Skin of body (tissue), 3 donors: ENCODE measurements at places on chromosomes 16 and 17. TPM values are rescaled to one million over a fixed set of nuclear protein-coding genes. Genes with fewer than 3 reads are reported as not detected.

RNF222 gene
- total RNA-seq, result 3.3 TPM

MYH3 gene
- total RNA-seq, result 1,094 TPM

SMIM5 gene
- 7.2 TPM for total RNA-seq

CCL2 gene
- total RNA-seq, result 25.5 TPM

RAMP2 gene
- 16.4 TPM for total RNA-seq

PRAC2 gene
- not detected for total RNA-seq

KRTAP2-2 gene
- 6.5 TPM for total RNA-seq

GPR179 gene
- total RNA-seq, result 0.10 TPM

UTS2R gene
- 0.20 TPM for total RNA-seq

HS3ST3B1 gene
- total RNA-seq, result 5.3 TPM

DNA sequence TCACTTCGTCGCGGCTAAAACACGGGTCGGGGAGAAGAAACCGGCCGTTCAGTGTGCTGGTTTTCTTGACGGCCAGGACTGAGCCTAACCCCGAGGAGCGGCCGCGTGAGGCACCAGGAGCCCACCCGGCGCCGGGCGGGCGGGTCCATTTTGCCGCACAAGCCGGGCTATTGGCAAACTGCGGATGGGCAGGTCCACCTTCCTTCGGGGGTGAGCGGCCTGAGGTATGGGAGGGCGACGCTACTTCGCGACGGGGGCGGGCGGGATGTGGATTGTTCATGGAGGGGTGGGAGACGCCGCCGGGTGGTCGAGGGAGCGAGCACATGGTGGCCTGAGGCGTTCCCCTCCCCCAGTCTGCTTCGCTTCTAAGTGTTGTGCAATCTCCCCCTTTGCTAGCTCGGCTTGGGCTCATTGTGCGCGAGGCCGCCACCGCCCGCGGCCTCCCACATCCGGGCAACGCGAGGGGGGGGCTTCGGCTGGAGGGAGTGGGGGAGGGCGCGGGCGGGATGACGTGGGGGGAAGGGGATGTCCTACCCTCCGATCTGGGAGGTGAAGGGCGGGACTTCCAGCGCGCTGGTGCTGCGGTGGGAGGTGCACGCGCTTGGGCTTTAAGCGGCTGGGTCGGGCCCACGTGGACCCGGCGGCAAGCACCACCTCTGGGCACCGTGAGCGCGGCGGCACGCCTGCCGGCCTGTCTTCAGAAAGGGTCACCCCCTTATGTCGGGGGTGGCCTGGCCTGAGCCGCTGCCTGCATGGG lies 5.9 kb upstream of the CD68 start:
- DNase-seq, result peak; percentile 95

GRCh38 chr16:85081765-85082164 lies 30.5 kb downstream of the CIBAR2 start:
- no peak for DNase-seq

DNA sequence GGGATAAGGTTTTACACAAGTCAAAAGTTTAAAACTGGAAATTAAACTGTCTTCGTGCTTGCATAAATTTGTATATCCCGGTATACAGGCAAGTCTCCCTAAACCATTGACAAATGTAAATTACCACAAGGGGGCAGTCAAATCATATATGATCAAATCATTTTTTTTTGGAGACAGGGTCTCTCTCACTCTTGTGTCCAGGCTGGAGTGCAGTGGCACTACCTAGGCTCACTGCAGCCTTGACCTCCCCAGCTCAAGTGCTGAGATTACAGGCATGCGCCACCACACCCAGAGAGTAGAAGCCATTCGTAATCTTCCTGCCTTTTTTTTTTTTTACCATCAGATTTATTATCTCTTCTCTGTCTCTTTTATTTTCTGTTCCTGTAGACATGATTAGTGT lies 18.5 kb downstream of the TOP2A start:
- DNase-seq, result no peak

- no peak for DNase-seq
Observed at GRCh38 chr16:16118337-16118736, 105.0 kb downstream of the ABCC6 start.

GRCh38 chr17:32281011-32281451 lies 15.4 kb downstream of the RHBDL3 start:
- no peak for DNase-seq

GRCh38 chr16:69563605-69564580 lies 1.9 kb upstream of the NFAT5 start:
- no peak for DNase-seq

GRCh38 chr17:40350689-40351358 lies 13.7 kb downstream of the GJD3 start:
- DNase-seq, result no peak

DNA sequence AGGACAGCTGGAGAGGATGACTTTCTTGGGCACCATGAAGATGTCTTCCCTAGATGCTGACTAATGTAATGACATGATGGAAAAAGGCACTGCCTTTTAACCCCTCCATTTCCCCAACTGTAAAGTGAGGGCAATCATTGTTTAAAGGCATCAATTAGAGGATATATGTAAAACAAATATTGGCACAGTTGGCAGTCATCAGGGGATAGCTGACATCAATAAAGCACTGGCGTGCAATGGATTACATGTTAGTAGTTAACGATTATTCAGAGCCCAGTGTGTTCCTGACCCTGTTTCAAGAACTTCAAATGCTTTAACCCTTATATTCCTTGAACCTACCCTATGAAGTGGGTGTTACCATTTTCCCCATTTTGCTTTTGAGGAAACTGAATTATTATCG lies 100.7 kb downstream of the TMEM114 start:
- no peak for DNase-seq

GRCh38 chr16:2596747-2597559 lies 59.1 kb downstream of the PDPK1 start:
- DNase-seq, result no peak

- DNase-seq, result no peak
Observed at GRCh38 chr17:34485999-34486398, 93.4 kb upstream of the TMEM132E start.

DNA sequence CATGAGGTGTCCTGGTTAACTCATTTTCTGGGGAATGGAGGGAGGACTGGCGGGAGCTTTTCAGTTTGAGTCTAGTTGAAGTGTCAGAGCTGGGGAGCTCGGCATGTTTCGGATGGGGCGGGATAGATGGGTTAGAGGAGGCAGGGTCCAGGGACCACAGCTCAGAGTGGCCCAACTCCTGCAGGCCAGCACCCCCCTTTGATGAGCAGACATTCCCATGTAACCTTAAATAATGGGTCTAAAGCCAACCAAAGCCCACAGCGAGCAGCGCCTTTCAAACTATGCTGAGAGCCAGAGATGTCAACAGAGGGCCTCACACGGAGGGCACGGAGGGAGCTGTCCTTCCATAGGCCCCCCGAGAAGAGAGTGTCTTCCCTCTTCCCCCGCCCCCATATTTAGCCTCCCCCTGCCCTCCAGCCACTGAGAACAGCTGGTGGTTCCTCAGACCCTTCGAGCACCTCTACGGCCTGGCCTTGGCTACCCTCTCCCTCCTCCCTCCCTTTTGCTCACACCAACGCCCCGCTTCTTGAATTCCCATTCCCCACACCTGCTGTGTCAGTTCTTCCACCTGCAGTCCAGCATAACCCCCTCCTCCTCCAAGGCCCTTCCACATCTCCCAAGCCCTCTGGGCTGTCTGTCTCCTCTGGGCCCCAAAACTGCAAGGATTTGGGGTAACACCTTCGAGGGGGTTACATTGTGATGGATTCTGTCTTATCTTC lies 21.8 kb downstream of the RAB11FIP4 start:
- DNase-seq, result no peak

DNA sequence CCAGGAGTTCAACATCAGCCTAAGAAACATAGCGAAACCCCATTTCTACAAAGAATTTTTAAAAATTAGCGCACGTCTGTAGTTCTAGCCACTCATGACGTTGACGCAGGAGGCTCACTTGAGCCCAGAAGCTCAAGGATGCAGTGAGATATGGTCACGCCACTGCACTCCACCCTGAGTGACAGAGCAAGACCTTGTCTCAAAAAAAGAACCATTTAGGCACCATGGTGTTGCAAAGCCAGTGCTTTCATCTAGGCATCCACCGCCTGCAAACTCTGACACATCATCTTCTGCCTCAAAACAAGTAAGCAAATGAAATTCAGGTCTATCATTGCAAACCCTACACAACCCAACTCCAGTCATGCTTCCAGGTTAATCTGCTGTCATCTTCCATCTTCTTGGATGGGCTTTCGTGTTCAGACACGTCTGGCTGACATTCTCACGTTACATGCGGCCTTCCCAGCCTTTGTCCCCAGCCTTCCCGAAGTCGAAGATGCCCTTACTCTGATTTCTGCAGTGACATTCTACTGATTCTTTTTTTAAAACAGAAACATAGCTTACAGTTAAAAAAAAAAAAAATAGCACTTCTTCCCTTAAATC lies 8.9 kb downstream of the ANKRD11 start:
- no peak for DNase-seq

- DNase-seq, result no peak
Observed at GRCh38 chr17:40361063-40361924, 3.2 kb downstream of the GJD3 start.

- DNase-seq, result no peak
Observed at GRCh38 chr16:51167170-51167895, 16.3 kb upstream of the SALL1 start.

DNA sequence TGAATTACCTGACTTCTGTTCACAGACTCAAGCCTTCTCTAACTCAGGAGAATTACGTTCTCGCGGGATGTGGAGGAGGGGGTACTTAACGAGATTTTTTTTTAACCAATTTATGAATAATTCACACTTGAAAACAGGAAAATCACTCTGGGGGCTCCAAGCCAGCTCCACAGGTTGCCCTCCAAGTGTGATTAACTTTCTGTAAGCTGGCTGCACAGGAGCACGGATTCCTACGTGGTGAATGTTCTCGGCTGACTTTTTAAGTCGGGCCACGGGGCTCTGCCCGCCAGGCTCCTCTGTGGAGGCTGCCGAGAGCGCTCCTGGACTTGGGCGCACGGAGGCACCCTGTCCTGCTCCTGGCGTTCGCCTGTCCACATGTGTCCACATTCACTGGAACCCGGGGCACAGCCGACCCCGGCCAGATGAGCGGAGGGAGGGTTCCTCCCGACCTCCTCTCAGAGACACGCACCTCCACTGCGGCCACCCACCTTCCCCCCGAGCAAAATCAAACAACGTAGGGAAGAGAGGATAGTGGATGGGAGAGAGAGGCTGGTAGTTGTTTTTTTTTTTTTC lies 147.1 kb upstream of the CHMP6 start:
- DNase-seq, result no peak

GRCh38 chr16:9741776-9742175 lies 440.5 kb downstream of the GRIN2A start:
- DNase-seq, result no peak

DNA sequence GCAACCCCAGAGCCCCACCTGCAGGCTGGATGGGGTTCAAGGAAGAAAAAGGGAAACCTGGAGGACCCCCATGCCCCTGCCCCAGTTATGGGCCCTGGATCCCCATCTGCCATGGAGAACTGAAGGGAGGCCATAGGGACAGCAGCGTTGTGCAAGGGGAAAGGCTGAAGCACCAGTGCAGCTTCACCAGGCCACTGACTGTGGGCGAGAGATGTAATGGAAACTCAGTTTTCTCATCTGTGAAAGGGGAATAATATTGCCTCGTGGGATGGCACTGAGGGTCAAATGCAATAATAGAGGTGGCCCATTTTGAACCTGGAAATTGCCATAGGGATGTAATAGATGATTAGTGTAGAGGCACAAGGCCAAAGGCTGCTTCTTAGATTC lies 9.9 kb upstream of the TSPOAP1 start:
- no peak for DNase-seq

GRCh38 chr17:67502151-67502550 lies 125.1 kb downstream of the PITPNC1 start:
- no peak for DNase-seq

DNA sequence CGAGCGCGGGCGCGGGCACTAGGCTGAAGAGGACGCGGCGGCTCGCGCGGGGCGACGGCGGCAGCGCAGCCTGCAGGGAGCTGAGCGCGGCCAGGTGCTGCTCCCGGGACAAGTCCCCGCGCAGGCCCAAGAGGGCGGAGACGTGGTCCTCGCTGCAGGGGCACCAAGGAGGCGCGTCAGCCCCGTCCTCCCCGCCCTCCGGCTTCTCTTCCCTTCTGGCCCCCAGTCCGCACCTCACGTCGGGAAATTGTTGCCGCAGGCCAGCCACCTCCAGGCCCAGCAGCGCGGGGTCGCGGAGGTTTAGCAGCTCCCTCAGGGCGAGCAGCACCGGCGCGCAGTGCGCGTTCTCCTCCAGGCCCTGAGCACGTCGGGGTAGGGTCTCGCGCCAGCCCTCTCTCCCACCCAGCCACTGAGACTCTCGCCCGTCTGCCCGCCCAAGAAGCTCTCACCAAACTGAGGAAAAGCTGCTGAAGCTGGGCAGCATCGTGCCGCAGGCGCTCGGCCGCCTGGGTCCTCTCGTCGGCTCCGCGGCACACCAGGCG lies 761 bp upstream of the MATCAP1 start:
- DNase-seq, result no peak

GRCh38 chr17:604765-605164 lies 109.9 kb downstream of the VPS53 start:
- no peak for DNase-seq

DNA sequence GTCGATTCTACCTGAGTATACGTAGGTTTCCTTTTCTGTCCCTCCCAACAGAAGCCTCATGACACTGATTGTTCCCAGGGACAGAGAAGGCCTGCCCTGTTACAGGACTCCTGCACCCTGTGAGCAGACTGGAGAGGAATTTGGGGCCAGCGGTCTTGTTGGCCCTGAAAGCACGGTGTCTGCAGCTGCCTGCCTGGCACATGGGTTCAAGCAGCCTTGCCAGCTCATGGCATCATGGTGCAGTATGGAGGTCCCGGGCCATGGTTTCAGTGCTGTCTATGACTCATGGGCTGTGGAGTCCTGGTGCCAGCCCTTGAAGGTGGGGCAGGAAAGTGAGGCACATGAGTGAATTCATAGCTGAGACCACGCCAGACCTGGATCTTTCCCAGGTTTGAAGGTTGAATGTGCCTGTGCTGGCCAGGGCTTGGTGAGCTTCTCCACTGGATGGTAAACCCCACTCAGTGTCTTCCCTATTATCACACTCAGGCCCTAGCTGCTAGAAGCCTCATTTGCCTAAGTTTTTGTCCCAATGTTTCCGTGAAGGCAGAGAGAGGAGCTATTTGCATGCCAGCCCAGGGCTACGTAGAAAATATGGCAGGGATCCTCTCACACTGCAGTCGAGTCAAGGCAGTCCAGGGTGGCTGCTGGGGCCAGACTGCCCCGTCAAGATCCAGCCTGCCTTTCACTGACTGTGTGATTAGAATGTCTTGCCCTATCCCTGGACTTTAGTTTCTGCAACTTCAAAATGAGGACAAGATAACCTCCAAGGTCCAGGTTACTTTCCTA lies 277.2 kb upstream of the CCL2 start:
- no peak for DNase-seq

DNA sequence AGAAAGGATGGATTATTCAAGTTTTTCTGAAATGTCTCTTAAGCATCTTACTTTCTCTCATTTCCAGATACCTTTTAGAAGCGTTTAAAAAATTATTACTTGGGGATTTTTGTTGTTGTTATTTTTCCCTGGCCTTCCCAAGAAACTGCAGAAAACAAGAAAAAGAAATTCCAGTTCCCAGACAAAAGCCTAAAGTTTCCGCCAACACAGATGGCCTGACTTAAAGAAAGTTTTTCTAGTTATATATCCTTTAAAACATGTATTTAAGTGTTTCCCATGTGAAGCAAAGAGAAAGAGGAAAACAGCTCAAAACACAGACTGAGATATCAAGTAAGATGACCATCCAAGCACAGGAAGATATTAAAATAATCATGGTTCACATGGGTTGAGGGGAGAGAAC lies 401.7 kb upstream of the MAF start:
- DNase-seq, result no peak
